ENCODE measurements at places on chromosomes 3 and 15. TPM values are rescaled to one million over a fixed set of nuclear protein-coding genes. Genes with fewer than 3 reads are reported as not detected.

GRCh38 chr15:90213818-90214204 is 12.7 kb downstream of the SEMA4B start:
- H3K4me1 ChIP-seq: no peaks in the 10 kb centered on the region
- H3K36me3 ChIP-seq: no peaks in the 10 kb centered on the region
- H3K27ac ChIP-seq: no peak overlapping the region
- no peak for DNase-seq
- no peak overlapping the region for H3K4me3 ChIP-seq

DNA sequence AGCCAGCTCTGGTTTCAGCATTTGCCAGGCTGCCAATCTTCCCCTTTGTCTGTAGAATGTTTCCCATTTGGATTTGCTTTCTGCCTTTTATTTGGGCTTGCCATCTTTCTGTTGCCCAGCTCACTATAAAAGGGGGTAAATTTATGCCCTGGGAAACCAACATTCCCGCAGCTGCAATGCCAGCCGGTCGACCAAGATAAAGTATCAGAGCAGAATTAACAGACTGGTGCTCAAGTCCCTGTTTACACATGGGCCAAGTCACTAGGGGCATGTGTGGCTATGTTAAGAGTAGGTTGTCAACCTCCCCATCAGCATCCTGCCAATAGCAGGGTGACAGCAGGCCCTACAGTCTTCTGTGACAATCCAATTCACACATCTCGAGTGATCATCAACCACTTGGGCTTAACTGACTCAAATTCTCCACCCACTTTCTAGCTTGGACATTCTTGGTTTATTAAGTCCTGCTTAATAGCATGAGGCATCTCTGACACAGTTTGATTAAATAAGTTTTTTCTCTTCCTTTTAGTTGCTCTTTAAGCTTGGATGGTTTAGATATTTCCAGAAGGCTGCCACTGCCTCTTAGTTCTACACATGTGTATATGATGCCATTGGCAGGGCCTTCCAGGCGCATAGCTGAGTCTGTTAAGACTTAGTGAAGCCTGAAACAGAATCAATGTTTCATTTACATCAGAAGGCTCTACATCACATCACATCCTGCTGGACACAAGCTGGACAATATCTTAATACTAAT is 24.1 kb upstream of the VEPH1 start:
- H3K27ac ChIP-seq: no peak overlapping the region
- no peaks in the 10 kb centered on the region for H3K36me3 ChIP-seq
- H3K4me1 ChIP-seq: peaks cover 1% of the 10 kb centered on the region
- H3K4me3 ChIP-seq: no peak overlapping the region
- no peaks in the 10 kb centered on the region for H3K27me3 ChIP-seq

DNA sequence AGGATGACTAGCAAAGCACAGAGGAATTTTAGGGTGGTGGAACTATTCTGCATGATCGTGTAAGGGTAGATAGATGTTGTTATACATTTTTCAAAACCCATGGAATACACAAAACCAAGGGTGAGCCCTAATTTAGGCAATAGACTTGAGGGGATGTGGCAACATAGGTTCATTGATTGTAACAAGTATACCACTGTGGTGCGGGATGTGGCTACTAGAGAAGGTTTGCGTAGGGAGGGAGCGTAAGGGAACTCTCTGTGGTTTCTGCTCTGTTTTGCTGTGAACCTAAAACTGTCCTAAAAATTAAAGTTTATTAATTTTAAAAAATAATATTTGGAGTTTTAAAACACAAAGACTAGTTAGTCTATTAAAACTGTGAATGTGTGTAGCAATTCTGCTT is 202.8 kb downstream of the PLCL2 start:
- H3K4me3 ChIP-seq: no peak overlapping the region
- H3K27me3 ChIP-seq: no peaks in the 10 kb centered on the region
- no peak overlapping the region for H3K27ac ChIP-seq
- H3K4me1 ChIP-seq: peaks cover 4% of the 10 kb centered on the region

GRCh38 chr3:43913036-43913948 is 222.6 kb downstream of the ABHD5 start:
- no peaks in the 10 kb centered on the region for H3K4me1 ChIP-seq
- no peak overlapping the region for H3K27ac ChIP-seq
- DNase-seq: no peak

- no peaks in the 10 kb centered on the region for H3K27me3 ChIP-seq
- no peaks in the 10 kb centered on the region for H3K4me1 ChIP-seq
- H3K36me3 ChIP-seq: no peaks in the 10 kb centered on the region
Observed at GRCh38 chr3:63364495-63364894, 86.4 kb downstream of the SYNPR start.

- no peaks in the 10 kb centered on the region for H3K36me3 ChIP-seq
- DNase-seq: no peak
- no peak overlapping the region for H3K4me3 ChIP-seq
- H3K27ac ChIP-seq: no peak overlapping the region
- no peaks in the 10 kb centered on the region for H3K4me1 ChIP-seq
- no peaks in the 10 kb centered on the region for H3K27me3 ChIP-seq
Observed at GRCh38 chr3:27859821-27860220, 137.7 kb upstream of the EOMES start.

DNA sequence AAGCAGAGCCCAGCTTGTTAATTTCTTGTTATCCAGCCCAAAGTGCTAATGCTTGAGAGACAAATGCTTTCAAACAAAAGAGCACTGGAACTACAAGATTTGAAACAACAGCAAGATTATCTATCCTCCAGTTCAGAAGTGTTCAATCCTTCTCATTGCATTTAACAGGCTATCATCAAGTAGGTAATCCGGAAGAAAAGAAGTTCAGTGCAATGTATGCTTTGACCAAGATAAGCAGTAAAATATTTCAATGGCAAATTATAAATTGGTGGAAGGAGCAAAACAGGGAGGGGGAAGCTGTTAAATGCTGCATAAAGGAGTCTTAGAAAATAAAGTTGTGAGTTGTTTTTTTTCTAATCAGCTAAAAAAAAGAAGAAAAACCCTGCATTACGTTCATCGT is 8.8 kb downstream of the LRIG1 start:
- H3K27ac ChIP-seq: no peak overlapping the region
- peaks cover 19% of the 10 kb centered on the region for H3K4me1 ChIP-seq
- H3K36me3 ChIP-seq: no peaks in the 10 kb centered on the region

DNA sequence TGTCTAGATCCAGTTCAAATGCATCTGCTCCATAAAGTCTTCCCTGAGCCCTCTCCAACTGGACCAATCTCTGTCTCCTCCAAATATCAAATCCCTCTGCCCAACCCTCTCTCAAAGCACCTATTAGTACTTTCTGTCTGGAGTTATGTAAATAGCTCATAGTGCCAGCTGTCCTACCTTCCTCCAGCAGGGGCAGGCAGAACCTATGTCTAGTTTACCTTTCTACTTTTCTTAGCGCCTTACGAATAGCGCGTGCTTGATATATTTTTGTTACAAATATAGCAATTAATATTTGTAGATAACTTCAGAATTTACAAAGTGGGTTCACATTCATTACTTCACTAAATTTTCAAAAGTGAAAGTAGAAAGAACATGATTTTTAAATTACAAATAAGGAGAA is 14.0 kb upstream of the CCDC80 start:
- H3K36me3 ChIP-seq: no peaks in the 10 kb centered on the region
- no peak overlapping the region for H3K27ac ChIP-seq
- H3K27me3 ChIP-seq: no peaks in the 10 kb centered on the region
- peaks cover 2% of the 10 kb centered on the region for H3K4me1 ChIP-seq
- DNase-seq: no peak
- H3K4me3 ChIP-seq: no peak overlapping the region

- H3K4me3 ChIP-seq: no peak overlapping the region
- DNase-seq: no peak
- no peak overlapping the region for H3K27ac ChIP-seq
- H3K36me3 ChIP-seq: no peaks in the 10 kb centered on the region
Observed at GRCh38 chr3:147297761-147298350, 108.5 kb downstream of the ZIC4 start.

DNA sequence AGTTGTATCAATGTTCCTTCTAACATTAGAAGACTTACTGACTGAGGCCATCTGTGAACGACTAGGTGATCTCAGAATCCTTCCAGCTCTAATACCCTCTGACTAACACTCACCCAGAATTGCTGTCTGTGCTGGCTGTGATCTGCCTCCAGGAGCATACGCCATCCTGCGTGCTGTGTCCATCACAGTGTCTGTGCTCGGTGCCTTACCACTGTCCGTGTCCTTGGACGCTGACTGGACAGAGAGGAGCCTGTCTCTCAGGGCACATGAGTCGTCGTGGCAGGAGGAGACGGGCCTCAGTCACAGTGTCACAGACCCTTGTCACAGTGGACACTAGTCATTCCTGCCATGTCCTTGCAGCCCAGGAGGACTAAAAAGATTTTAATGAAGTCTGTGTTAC is 83.1 kb downstream of the LMLN start:
- no peaks in the 10 kb centered on the region for H3K27me3 ChIP-seq
- no peak overlapping the region for H3K4me3 ChIP-seq
- no peaks in the 10 kb centered on the region for H3K36me3 ChIP-seq
- H3K4me1 ChIP-seq: no peaks in the 10 kb centered on the region
- no peak for DNase-seq
- H3K27ac ChIP-seq: no peak overlapping the region

DNA sequence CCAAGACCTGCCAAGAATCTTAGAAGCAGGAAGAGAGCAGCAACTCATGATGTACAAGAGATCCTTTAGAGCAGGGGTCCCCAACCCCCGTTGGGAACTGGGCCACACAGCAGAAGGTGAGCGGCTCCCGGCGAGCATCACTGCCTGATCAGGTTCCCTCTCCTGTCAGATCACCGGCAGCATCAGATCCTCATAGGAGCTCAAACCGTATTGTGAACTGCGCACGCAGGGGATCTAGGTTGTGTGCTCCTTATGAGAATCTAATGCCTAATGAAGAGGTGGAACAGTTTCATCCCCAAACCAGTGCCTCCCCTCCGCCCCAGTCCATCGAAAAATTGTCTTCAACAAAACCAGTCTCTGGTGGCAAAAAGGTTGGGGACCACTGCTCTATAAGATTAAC is 13.8 kb downstream of the SLC41A3 start:
- no peaks in the 10 kb centered on the region for H3K36me3 ChIP-seq
- no peaks in the 10 kb centered on the region for H3K4me1 ChIP-seq
- DNase-seq: no peak

GRCh38 chr3:46122091-46122490 is 86.0 kb downstream of the CCR1 start:
- no peak overlapping the region for H3K27ac ChIP-seq
- no peaks in the 10 kb centered on the region for H3K27me3 ChIP-seq
- DNase-seq: no peak
- no peak overlapping the region for H3K4me3 ChIP-seq
- no peaks in the 10 kb centered on the region for H3K36me3 ChIP-seq
- peaks cover 8% of the 10 kb centered on the region for H3K4me1 ChIP-seq

Gene ESYT3
- total RNA-seq: 0.51 TPM

Gene TBC1D5
- total RNA-seq: 69.7 TPM

Gene MYO5C
- 2.4 TPM for total RNA-seq

Gene SLC24A5
- total RNA-seq: not detected

Measured in ovary (tissue), 10 donors.